ENCODE measurements at places on chromosomes 3 and 15.

GRCh38 chr3:32372213-32372490 is 19.5 kb upstream of the CMTM7 start:
- DNase-seq: no peak

DNA sequence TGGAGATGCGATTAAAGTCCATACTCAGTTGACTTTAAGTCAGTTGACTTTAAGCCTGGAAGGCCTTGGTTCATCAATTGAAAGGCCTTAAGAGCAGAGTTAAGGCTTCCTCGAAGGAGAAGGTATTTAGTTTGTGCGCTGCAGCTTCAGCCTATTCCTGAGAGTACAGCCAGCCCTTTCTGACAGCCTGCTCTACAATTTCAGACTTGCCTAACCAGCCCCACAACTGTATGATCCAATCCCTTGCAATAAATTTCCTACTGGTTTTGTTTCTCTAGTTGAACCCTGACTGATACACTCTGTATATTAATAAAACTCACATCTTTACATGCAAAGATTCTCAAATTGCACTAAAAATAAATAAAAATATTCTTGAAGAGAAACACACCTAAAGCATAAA is 66.1 kb upstream of the RORA start:
- DNase-seq: no peak

GRCh38 chr3:116444819-116445310 is 422 bp downstream of the LSAMP start:
- DNase-seq: no peak

DNA sequence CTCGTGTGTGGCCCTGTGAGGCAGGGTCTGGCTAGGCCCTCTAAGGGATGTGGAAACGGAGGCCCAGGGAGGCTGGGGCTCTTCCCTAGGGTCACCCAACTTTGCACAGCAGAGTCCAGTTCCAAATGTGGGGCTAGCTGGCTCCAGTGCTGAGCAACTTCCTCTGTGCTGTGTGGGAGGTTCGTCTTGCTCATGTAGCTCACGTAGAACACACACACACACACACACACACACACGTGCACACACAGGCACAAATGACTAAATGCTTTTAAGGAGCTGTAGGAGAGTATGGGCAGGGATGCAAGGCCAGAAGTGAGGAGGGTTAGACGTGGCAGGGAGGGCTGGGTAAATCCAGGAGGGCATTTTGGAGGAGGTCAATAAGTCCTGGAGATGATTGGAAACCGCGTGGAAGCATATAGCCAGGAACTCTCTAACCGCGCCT is 213.8 kb downstream of the RPLP1 start:
- peak; percentile 19 for DNase-seq

DNA sequence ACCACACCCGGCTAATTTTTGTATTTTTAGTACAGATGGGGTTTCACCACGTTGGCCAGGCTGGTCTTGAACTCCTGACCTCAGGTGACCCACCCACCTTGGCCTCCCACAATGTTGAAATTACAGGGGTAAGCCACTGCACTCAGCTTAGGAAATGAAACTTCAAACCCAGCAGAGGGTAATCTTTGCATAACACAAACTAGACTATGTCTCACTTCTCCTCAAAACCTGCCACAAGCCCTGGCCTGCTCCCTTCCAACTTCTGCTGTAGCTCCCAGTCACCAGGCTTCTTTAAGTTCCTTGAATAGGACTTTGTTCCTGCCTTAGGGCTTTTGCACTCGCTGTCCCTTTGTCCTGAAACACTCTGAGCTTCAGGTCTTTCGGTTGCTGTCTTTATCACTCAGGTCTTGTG is 39.2 kb upstream of the SEMA4B start:
- no peak for DNase-seq

DNA sequence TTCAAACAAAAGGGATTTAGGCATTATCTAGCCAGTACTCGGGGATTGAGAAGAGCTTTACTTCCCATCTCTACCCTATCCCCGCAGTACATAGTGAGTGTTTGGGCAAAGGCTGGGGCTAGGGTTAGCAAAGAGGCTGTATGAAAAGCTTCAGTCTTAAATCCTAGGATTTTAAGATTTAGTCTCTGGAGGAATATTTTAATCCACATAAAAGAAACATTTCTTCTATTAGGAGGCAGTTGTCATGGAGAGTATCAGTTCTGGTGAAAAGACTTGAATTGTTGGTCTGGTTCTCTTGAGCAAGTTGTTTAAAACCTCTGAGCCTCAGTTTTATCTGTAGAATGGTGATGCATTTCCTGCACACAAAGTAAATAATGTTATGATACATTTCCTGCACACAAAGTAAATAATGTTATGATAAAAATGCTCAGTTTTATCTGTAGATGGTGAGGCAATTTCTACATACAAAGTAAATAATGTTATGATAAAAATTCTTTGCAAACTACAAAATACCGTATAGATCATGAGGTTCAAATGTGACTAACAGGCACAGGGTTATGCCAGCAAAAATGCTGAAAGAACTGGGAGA is 53.9 kb upstream of the ZBED2 start:
- DNase-seq: no peak

DNA sequence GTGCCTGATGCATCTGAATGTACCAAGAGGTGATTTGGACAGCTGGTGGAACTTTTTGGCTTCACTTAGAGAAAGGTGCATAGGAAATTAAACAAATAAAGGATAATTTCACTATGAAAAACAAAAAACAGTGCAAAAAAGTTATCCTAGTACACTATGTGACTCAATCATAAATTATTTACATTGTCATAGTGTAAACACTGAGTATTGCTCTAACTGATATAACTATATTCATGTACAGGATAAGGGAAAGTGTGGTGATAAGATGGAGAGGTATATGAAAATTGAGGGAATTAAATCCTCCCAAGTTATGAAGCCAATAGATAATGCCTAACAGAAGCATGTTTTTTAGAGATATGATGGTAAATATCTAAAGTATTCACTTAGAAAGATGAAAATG is 50.2 kb upstream of the CPNE4 start:
- DNase-seq: no peak

- DNase-seq: peak; percentile 31
These were observed 6.7 kb downstream of the EPHA3 start for GRCh38 chr3:89113893-89114840.

DNA sequence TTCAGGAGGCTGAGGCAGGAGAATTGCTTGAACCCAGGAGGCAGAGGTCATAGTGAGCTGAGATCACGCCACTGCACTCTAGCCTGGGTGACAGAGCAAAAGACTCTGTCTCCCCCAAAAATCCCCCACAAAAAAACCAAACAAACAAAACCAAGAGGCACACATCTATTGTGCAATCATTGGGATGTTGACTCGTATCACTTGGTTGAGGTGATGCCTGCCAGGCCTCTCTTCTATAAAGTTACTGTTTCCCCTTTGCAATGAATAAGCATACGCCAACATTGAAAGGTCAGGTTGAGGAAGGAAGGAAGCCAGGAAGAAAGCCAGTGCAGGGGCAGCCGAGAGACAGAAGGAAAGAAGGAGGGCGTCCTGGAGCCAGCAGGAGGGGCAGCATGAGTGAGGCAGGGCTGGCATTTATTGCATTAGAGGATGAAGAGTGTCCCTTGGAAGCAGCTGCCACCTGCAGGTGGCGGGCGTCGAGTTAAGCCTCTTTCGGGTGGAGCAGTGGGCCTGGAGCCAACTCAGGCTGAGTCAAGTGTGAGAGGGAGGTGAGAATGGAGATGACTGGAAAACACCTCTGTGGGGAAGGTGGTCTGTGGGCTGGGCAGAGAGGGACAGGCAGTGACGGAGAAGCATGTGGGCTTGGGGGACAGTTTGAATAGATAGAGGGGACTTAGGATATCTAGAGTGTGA is 8.3 kb upstream of the CSPG4 start:
- DNase-seq: no peak

DNA sequence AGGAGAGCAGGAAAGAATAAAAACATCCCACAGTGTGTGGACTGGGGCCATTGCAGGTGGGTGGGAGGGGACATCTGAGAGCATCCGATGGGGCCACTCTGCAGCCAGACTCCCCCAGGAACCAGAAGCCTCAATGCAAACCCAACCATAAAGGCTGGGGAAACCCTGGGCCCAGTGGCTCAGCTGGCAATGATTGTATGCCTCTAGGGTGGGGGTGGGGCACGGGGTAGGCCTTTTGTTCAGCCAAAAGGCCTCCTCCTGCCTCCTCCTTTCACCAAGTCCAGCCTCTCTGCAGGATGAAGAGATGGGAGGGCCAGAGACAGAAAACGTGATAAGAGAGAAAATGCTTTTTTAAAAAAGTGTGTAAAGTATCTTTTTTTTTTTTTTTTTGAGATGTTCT is 45.5 kb upstream of the HERC1 start:
- no peak for DNase-seq

DNA sequence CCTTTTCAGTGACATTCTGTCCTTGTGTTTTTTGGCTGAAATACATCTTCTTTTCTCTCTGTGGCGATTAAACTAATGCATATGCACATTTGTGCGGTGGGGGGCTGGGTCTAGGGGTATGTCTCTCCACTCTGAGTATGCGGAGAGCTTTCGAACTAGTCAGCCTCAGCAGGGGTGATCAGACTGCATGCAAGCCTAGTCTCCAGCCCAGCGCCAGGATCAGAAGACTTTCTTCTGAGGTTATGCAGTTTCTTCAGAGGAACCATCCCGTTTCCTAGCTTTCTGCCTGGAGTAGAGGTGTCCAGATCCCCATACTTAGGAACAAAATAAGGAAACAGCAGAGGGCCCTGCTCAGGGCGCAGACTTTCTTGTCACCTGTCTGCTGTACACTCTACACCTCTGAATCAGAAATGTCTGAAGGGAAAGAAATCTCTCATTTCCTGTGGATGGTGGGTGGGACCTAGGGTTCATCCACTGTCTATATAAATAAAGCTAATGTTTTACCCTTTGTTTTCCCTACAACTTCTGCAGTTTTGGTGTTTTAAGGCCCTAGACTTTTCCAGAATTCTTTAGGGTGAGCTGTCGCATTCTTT is 230.4 kb downstream of the ABHD5 start:
- no peak for DNase-seq

DNA sequence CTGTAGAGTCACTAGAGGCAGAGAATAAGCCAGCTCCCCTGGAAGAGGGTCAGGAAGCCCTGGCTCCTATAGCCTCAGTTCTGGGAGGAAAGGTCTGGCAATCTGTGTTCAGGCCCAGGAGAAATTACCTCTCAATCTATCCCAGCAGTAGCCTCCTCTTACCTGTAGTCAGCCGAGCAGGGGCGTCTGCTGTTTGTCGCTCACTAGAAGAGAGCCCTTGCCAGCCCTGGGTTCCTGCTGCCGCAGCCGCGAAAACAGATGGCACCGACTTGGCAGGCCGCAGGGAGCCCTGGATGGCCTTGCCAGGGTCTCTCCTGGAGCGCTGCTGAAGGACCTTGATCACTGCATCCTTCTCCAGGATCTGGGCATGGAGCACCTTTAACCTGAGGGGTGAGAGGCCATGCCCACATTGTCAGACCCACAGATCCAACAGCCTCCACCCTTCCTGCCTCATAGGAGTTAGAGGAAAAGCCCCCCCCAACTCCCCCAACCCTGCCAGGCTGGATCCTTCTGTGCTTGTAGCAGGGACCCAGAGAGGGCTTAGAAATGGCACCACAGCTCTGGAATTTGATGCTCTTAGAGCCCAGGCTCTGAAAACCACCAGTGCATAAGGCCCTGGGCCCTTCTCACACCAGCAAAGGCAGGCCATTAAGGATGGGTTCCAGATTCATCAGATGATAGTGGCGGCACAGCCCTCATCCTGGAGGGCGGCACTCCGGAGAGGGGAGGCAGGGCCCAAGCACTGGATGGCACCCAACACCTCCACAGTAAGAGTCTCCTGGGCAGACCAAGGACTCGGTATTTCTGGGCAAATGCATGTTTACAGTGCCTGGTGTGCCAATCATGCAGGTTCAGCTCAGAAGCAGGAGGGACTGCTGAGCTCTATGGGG is 14.9 kb downstream of the AMOTL2 start:
- no peak for DNase-seq

GRCh38 chr15:89628806-89629715 is 26.2 kb downstream of the KIF7 start:
- no peak for DNase-seq

Measured in EL (cell line).